ENCODE measurements at places on chromosomes 5 and 9.

DNA sequence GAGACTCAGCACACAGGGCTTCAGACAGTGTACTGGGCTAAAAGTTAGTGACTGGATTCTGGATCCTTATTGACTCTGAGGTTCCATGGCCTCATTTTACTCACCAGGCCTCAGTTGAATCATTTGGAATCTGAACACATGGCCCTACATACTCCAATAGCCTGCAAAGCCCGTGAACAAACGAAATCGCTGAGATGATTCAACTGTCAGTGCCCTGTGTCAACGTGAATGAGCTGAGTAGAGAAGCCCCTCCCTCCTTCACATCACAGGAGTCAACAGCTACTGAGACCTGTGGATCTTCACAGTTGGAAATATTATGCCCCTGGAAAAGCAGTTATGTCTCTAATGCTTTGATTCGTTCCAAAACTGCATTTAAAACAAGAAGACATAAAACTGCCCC lies 429.3 kb downstream of the GADD45G start:
- DNase-seq, result no peak

- DNase-seq, result no peak
These were observed 3.9 kb downstream of the STC2 start for GRCh38 chr5:173324115-173325001.

GRCh38 chr9:68949271-68950000 lies 64.5 kb downstream of the PRKACG start:
- no peak for DNase-seq

DNA sequence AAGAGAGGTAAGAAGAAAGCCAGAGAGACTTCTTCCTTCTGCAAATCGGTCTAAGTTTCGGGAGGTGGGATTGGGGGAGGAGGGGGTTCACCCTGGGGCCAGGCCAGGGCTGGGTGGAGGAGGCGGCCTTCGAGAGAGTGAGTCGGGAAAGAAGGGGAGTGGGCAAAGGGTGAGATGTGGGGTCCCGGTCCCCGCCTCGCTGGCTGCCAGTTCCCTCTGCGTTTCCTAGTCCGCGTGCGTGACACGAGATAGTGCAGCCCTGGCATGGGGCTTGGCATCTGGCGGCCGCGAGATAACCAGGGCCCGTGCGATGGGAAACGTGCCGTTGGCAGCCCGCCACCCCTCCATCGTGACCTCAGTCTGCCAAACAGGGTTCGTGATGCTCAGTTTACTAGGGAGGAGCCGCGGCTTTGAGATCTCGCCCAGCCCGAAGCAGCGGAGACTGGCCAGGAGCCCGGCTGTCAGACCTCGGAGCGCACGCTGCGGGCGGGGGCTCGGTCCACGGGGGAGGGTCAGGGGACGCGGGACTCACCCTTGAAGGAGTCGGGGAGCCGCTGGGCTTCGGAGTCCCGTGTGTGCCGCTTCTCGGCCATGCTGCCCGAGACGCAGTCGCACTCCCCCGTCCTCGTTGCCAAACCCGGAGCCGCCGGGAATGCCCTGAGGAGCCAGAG lies at the start of gene STOM:
Gene STOM, minus strand, starts transcription at position 656 of the 671 bp plus-strand sequence. Its CDS starts 63 bp downstream, at position 593.
- DNase-seq, result peak; percentile 25

GRCh38 chr5:91074615-91075014 lies 308.5 kb downstream of the ARRDC3 start:
- DNase-seq, result no peak

DNA sequence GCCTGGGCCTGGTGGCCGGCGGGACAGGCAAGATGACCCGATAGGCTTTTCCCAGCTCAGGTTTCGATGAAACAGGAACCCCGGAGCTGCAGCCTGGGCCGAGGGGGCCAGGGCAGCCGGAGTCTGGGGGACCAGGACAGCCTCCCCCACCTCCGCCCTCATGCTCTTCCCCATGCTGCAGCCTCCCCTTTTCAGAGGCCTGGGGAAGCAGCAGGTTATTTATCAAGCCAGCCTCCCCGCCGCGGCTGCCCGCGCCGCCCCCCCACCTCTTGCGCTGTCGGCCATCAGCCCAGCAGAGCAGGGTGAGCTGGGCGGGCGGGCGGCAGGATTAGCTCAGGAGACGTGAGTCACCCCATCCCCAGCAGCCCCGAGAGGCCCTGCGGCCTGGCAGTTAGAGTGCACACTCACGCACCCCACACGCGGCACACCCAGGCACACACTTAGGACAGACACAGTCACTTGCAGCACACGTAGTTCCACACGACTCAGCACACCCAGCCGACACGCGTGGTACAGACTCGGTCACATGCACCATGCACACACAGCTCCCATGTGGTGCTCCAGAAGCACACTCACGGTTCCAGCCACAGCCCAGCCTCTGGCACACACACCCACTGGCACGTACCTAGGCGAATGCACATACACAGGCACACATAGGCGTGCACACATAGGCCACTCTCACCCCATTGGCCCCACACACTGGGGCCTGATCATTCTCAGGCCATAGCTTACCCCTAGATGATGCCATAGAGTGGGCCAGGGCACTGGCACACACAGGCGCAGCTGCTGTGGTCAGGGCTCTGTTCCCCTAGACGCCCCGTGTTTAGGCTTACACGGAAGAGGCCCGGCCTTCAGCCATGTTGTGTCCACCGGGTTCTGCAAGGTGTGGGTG lies 13.0 kb downstream of the CXXC5 start:
- DNase-seq, result peak; percentile 88

- no peak for DNase-seq
These were observed 48.3 kb downstream of the EHMT1 start for GRCh38 chr9:137666955-137667670.

- no peak for DNase-seq
These were observed 312.9 kb upstream of the RPS23 start for GRCh38 chr5:82591021-82591515.

DNA sequence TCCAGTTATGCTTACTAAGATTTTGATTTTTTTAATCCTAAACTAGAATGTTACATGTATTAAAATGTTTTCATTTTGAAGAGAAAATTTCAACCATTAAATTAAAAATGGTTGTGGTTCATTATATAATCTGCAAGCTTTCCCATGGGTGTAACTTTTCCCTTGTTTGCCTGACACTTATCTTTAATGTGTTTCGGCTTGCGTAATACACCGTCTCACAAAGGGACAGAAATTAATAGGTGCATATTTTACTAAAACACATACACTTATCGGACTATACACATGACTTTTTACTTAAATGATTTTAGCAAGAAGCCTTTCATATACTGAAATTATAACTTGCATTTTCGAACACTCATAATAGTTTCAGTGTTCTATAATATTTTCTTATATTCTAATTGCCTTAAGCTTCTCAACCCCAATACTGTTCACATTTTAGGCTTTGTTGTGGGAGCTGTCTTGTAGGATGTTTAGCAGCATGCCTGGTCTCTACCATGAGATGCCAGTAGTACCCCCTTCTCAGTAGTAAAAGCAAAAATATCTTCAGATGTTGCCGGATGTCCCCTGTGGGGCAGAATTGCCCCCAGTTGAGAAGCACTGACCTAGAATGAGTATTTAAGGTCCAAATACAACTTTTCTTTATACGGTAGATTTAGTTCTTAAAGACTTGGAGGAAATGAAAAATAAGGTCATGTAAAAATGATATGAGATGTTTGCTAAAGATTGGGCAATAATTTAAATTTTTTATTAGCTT lies 28.6 kb downstream of the UGCG start:
- DNase-seq, result no peak
